ENCODE measurements at places on chromosomes 12 and 14.

- DNase-seq, result no peak
Measured at GRCh38 chr12:8989413-8989812, at the start of gene KLRG1. Gene KLRG1 (plus strand): TSS chr12:8989546. CDS start chr12:8989636, 90 bp downstream.

DNA sequence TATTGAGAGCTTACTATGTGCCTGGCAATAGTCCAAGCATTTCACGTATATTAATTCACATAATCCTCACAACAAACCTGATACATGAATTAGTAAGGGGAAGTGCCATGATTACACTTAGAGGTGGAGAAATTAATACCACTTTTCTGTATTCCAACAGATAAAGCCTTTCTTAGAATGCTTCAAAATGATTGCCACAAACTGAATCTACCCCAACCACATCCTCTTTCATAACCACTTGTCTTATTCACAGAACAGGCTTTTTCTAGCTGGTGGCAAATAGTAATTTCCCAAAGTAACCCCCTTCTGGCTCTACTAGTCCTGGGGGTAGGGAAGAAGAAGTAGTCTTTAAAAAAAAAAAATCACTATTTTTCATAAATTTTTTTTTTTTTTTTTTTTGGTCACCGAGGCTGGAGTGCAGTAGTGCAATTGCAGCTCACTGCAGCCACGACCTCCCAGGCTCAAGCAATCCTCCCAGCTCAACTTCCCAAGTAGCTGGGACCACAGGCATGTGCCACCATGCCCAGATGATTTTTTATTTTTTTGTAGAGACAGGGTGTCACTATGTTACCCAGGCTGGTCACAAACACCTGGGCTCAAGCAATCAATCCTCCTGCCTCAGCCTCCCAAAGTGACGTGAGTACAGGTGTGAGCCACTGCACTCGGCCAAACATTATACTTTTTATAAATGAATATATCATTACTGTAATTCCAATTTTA, 59.0 kb upstream of the ARID2 start:
- no peak for DNase-seq

DNA sequence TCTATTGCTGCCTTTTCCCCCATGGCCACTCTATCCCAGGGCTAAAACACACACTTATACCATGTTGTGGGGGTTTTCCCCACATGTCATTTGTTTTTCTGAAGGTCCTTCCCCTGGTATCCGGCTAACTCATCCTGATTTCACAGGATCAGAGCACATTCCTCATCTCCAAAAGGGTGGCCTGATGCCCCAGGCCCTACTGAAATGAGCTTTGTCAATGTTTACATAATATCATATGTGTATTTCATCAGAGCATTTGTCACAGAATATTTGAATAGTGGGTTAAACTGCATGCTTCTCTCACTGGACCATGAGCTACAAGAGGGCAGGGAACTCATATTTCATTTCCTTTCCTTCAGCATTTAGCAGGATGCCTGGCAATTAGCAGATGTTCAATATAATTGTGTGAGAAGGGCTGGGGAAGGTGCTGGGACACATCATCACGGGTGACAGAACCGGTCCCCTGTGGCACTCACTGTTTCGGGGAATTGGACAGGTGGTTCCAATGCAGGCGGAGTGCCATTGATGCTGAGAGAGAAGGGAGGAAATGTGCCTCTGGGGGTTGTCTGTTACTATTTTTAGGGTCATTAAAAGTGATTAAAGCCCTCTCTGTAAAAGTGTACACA, 26.8 kb downstream of the EMP1 start:
- no peak for DNase-seq

- no peak for DNase-seq
Measured at GRCh38 chr12:118371321-118372282, 1.1 kb downstream of the TAOK3 start.

GRCh38 chr14:104582005-104582404, 2.4 kb downstream of the C14orf180 start:
- no peak for DNase-seq
